HuH-7 (cell line): ENCODE measurements at places on chromosomes 3 and 15.

- no peak for DNase-seq
Observed at GRCh38 chr3:135895734-135896121, 69.8 kb upstream of the PPP2R3A start.

- DNase-seq, result peak; percentile 80
Observed at GRCh38 chr3:48157950-48158376, 30.3 kb downstream of the CDC25A start.

DNA sequence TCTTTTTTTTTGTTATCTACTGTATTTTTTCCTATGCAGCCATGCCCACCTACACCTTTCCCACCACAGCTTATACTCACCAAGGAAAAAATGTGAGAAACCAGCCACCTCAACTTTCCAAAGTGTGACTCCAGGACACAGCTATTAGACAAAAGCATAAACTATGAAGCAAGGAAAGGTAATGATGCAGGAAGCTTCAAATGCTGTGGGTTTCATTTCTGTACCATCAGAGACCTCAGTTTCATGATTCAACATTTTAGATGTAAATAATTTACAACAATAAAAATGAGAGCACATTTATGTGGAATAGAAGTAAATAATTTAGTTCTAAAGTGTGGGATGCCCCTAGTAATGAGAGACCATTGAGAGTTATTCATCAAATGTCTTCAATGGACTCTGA lies 115.1 kb downstream of the CDIN1 start:
- no peak for DNase-seq

DNA sequence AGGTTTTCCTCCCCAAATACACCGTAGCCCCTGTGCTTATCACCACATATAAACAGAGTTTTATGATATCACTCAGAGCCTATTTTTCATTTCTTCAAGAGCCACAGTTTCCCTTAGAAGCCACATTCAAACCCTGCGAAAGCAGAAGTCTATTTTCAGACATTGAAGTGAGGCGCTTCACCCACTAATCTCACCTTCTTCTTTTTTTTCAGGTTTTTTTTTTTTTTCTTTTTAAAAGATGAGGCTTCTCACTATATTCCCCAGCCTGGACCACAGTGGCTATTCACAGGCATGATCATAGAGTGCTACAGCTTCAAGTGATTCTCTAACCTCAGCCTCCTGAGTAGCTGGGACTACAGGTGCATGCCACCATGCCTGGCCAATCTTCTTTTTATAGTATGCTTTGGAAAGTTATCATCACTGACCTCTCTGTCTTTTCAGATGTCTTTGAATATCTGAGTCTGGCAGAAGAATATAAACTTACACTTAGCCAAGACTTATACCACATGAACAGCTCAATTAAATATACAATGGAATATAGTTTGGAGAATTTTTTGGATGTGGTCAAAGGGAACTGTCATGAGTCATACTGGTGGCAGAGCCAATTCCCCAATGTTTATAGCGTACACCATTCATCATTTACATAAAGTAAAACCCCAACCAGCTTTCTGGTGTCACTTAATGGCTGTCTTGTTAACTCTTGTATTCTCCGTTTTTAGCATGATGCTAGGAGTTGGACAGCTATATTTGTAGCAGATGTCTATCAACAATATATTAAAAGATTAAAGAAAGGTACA lies 59.7 kb upstream of the CCDC50 start:
- DNase-seq, result no peak

GRCh38 chr3:151391720-151392119 lies 7.2 kb upstream of the P2RY12 start:
- no peak for DNase-seq

GRCh38 chr3:143239031-143239430 lies 119.5 kb downstream of the CHST2 start:
- no peak for DNase-seq

DNA sequence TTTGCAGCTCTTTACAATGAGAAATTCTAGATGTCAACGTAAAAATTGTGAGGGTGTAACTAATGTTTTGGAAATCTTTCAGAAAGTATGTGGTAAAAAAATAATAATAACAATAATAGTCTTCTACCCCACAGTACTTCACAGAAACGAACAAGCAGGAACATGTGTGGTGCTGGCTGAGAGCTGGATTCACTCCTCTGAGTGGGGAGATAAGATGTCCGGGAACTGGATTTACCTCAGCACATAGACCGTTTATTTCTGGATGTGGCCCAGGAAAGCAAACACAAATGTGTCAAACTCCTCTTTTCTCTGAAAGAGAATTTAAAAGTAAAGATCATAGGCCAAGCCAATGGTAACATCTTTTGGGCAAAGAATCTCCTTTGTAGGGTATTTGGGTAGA lies 103.4 kb downstream of the SLC49A4 start:
- DNase-seq, result no peak

GRCh38 chr15:87211547-87211946 lies 1045.0 kb downstream of the NTRK3 start:
- no peak for DNase-seq

- no peak for DNase-seq
Observed at GRCh38 chr3:20563251-20563650, 377.2 kb upstream of the SGO1 start.

GRCh38 chr15:64026591-64026990 lies 19.7 kb downstream of the DAPK2 start:
- DNase-seq, result no peak

- DNase-seq, result no peak
Observed at GRCh38 chr15:92268900-92269299, 124.8 kb upstream of the ST8SIA2 start.

- DNase-seq, result no peak
Observed at GRCh38 chr15:83305704-83306291, 21.3 kb upstream of the BNC1 start.

- DNase-seq, result no peak
Observed at GRCh38 chr3:44076221-44076829, 165.4 kb upstream of the TOPAZ1 start.

DNA sequence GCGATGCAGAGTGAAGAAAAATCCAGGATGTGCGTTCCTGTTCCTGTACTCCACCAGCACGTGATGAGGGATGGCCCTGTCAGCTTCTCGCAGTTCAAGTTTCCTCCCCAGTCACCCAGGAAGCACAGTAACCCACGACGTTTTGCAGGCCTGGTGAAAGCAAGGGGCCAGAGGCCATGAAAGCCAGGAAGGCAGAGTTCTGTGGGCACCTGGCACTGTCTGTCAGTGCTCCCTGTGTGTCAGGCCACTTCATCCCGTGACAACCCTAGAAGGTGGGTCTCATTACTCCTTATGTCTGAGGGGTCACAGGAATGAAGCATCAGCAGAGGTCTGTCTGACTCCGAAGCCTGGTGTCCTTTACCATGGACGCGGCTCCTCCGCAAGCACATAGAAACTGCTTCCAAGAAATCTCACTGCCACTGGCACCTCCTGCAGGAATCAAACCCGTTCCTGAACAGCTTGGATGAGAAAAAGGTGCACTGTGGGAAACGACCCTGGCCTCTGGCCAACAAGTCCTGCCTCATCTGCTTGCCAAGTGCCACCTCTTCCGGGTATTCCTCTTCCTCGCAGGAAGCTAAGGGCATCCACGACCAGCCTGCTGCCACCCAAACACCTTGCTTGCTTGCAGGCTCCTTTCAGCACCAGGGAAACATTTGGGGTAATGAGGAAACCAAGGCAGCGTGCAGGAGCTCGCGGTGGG lies 14.6 kb downstream of the RAB43 start:
- no peak for DNase-seq

- no peak for DNase-seq
Observed at GRCh38 chr3:162034368-162034767, 537.8 kb downstream of the OTOL1 start.

DNA sequence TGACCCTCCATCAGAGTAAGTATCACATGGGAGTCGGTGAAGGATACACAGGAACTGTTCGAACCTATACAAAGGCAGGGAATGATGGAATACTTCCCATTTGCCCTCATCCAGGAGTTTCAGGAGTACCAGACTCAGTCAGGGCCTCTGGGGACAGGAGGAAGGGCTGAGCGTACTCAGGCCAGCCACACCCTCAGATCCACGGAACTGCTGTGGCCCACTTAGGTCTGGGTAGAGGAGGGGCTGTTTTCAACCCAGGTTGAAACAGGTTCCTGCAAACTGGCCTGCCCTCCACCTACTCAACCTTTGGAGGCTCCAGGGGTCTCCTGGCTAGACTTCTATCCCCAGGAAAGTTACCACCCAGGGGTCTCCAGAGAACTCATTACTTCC lies 6.7 kb upstream of the IGDCC3 start:
- DNase-seq, result peak; percentile 59

DNA sequence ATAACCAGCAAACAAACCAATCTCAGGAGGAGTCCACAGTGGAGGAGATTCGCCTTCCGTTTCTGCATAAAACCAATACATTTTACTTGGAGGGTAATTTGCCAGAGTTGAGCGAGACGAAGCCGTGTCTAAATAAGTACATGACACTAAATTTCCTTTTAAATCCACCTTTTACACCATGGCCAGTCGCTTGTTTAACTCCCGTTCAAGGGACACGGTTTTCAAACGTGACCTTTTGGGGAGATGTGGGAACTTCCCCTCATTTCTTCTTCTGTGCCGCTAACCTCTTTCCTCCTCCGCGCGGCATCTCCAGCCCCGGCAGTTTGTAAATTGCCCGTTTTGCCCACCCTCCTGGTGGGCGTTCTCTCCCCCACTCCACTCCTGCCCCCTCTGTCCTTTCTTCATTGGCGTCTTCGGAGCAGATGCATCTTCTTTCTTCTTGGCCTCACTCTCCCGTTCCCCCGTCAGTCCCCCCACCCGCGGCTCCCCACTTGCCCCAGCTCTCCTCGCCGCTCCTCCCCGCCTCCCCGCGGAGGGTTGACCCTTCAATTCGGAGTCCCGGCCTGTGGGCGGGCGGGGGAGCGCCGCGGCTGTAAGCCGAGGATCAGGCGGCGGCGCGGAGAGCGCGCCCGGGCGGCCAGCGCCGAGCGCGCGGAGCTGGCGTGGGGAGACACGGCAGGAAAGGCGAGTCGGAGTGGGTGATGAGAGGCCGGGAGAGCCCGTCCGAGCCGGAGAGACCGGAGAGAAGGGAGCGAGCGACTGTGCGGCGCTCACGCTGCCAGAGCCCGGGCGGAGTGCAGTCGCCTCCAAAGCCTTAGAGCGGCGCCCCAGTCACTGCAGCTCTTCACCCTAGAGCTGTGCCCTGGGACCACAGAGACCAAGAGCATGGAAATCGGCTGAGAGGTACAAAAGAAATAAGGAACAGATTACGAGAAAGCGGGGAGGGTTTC lies at the start of gene NLGN1:
TSS of gene NLGN1 (plus strand) at position 584 of the 950 bp plus-strand sequence.
- DNase-seq, result peak; percentile 55

DNA sequence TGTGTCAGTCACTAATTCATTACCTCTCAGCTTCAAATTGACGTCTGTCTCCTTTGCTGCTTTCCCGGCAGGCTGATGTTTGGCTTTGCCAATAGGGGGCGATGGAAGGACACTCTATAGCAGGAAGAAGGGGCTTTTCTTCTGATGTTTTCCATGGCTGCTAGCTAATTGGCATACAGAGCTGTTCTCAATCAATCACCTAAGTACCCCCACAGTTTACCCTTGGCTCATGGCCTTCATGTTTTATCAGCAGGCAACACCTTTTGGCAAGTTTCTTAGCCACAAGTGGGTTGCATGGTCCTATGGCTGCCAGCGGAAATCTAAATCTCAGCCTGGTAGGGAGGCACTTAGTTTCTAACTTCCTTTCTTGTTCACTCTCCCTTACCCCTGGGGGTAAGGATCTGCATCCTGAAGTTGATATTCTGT lies 45.0 kb downstream of the ESYT3 start:
- DNase-seq, result peak; percentile 63

- no peak for DNase-seq
Observed at GRCh38 chr15:89575656-89576416, 567 bp downstream of the TICRR start.

- DNase-seq, result no peak
Observed at GRCh38 chr3:61080737-61081445, 170.4 kb downstream of the FHIT start.

GRCh38 chr3:22068619-22069018 lies 317.6 kb upstream of the ZNF385D start:
- DNase-seq, result no peak

- no peak for DNase-seq
Observed at GRCh38 chr3:37441689-37442088, 267.3 kb upstream of the LRRFIP2 start.

DNA sequence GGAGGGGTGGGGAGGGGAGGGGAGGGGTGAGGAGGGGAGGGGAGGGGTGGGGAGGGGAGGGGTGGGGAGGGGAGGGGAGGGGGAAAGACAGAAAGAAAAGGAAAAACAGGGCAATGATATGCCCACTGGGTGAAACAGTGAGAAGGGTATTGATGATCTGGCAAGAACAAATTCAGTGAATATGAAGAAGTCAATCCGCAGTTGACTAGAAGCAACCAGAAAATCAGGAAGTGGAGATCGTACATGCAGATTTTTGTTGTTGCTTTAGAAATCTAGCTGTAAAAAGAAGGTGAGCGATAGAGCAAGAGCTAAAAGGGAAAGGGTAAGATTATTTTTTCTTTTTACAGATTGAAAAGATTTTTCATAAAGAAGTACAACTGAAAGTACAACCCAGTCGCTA lies 47.6 kb upstream of the ARF4 start:
- no peak for DNase-seq

GRCh38 chr3:63146154-63146553 lies 132.0 kb upstream of the SYNPR start:
- no peak for DNase-seq

GRCh38 chr3:192914848-192915247 lies 2.8 kb downstream of the MB21D2 start:
- DNase-seq, result no peak

- no peak for DNase-seq
Observed at GRCh38 chr3:188316021-188316722, 162.2 kb downstream of the LPP start.

- no peak for DNase-seq
Observed at GRCh38 chr3:154969366-154969765, 110.8 kb upstream of the MME start.

- DNase-seq, result no peak
Observed at GRCh38 chr3:22861426-22861825, 341.7 kb upstream of the UBE2E2 start.

GRCh38 chr3:155549087-155549486 lies 195.8 kb downstream of the PLCH1 start:
- no peak for DNase-seq

- no peak for DNase-seq
Observed at GRCh38 chr3:120741837-120742197, 499 bp downstream of the RABL3 start.

- DNase-seq, result no peak
Observed at GRCh38 chr3:78799681-78800080, 968.1 kb downstream of the ROBO1 start.

- DNase-seq, result no peak
Observed at GRCh38 chr3:71600646-71601288, 17.2 kb upstream of the FOXP1 start.

GRCh38 chr15:40252141-40252437 lies 13.2 kb downstream of the PAK6 start:
- DNase-seq, result no peak

DNA sequence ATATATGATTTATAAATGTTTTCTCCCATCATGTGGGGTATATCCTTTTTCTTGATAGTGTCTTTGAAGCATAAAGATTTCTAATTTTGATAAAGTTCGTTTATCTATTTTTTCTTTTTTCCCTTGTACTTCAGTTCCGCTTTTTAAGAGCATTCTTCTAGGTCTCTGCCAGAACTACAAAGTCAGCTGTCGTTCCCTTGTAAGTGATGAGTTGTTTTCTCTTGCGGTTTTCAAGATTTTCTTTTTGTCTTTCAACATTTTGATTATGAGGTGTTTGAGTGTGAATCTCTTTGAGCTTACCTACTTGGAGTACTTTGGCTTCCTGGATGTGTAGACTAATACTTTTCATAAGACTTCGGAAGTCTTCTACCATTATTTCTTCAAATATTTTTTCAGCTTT lies 9.3 kb upstream of the PRICKLE2 start:
- DNase-seq, result no peak

GRCh38 chr3:100796556-100796955 lies 87.3 kb downstream of the TFG start:
- DNase-seq, result no peak
